ENCODE measurements at places on chromosomes 12 and 14.

DNA sequence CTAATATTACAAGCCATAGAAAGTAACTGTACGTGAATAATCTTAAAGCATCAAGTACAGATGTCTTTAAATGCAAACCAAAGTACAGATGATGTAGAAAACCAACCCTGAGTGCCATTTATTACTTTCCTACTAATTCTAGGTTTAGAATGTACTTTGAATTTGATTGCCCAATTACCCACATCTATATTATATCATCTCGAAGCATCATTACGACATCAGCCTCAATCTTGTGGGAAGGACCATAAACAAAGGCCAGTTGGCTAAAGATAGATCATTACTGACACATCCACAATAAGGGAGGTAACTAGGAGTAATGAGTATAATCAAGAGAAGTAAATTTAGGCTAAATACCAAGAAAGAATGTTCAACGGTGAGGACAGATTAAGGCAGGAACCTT lies 478.9 kb downstream of the BCAT1 start:
- DNase-seq: no peak

- no peak for DNase-seq
These were observed 1.6 kb downstream of the CLEC2B start for GRCh38 chr12:9867531-9867930.

GRCh38 chr12:64675795-64676194 lies 65.5 kb downstream of the RASSF3 start:
- no peak for DNase-seq

- no peak for DNase-seq
These were observed 629 bp downstream of the PRDM4 start for GRCh38 chr12:107760207-107760808.

- DNase-seq: no peak
These were observed 79.6 kb downstream of the EXOC5 start for GRCh38 chr14:57189070-57189469.

DNA sequence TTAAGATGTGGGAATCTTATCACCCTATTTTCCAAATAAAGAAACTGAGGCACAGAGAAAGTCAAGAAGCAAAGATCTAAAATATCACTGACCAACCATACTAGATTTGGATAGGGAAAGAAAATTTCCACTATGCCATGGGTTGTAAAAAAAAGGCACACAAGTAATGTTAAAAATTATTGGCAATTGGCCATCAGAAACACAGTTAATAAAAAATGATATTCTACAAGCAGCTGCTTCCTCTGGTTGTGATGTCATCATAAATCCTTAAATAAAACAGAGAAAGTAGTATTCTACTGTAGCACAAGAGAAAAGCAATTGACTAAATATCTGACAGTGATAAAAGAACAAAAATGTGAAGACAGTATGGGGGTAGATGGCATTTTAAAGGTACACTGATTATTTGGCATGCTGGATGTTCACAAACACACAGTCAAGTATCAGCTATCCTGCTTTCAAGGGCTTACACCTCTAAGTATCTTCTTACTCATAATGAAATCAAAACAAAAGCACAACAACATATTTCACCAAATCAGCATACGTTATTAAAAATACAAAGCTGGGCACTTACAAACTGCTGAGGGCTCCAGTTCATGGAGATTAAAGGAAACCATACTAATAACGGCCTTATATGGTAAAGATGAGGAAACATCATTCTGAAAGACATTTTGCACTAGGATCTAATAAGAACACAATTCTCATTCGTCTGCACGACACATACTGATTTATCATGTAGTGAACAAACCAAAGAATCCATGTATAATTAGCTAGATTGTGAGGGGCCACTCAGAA lies 45.7 kb downstream of the CORO1C start:
- no peak for DNase-seq

GRCh38 chr14:72452774-72453173 lies 441.1 kb downstream of the DPF3 start:
- DNase-seq: no peak

DNA sequence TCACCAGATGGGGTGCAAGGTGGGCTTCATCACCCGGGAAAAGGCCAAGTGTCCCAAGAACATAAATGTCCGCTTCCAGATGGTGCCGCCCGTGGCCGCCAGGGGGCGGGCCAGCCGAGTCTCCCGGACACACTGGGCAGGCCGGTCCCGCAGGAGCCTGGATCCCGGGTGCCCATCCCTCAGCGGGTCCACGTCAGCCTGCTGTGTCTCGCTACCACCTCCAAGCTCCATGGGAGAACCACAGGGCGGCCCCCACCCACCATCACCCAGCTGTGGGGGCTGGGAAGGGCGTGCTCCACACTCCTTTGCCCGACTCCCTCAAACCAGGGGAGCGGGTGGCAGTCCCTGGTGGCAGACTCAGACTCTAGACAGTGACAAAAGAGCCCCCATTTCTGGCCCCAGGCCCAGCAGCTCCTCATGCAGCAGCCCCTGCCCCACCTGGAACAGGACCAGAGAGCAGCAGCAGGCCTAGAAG lies 22.0 kb upstream of the NUDT14 start:
- peak; percentile 26 for DNase-seq

DNA sequence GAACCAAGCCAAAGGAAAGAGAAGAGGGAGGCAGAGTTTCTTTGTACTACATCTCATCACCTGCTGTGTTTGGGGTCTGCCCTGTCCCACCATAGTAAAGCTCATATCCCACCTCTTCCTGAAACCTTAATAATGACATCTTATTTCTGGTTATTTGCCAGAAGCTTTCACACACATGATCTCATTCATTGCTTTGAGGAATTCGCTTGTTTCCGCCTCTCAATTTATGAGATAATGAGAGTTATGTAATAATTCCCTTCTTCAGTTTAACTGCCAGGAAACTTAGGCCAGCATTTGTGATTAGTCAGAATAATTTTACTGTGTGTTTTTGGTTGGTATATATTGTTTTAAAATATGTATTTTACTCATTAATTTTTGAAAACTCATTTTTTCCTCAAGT lies 205.2 kb downstream of the CACNA1C start:
- no peak for DNase-seq

DNA sequence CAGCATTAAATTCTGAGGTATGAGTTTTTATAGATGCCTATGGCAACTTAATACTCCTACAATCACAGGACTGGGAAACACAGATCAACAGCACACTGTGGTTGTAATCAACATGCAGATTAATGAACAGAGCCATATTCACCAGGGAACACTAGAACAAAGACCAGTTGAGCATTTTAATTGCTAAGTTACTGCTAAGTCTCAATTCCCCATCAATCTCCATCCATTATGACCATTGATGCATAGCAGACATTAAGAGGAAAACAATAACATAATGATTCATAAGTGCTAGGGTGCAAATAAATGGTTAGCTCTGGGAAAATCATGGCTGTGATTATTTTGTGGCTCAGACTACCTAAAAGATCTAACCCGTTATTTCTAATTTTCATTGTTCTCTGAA lies 505.6 kb downstream of the TRHDE start:
- no peak for DNase-seq

- no peak for DNase-seq
These were observed 46.2 kb upstream of the DIP2B start for GRCh38 chr12:50458606-50459005.

- no peak for DNase-seq
These were observed 7.5 kb upstream of the SERPINA5 start for GRCh38 chr14:94573475-94574277.

- DNase-seq: no peak
These were observed 19.4 kb downstream of the FCF1 start for GRCh38 chr14:74732387-74732786.

DNA sequence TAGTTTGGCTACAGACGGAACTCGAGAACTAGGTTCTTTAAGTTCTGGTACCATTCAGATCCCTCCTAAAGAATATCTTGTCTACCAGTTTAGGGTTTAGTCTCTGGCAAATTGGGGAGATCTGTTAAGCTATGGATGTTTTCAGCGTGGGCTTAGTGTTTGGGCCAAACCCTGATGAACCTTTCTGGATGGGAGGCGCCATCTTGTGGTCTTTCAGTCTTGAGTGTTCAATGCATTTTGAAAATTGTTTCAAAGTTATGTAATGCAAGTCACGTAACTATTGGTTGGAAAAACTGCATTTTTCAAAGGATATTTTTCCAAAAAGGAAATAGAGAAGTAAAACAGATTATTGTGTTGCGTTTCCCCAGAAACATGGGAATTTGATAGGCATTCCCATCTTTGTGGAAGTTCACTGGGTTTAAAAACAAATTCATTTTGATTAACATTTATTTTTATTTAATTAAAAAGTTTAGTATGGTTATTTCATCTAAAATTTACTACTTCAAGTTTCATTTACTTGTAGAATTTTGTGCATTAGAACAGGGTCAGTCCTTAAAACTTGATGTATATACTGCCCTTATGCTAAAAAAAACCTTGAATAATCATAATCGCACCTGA lies 169.0 kb downstream of the PRIMA1 start:
- no peak for DNase-seq

- DNase-seq: no peak
These were observed 156.3 kb downstream of the DPF3 start for GRCh38 chr14:72737560-72737943.

DNA sequence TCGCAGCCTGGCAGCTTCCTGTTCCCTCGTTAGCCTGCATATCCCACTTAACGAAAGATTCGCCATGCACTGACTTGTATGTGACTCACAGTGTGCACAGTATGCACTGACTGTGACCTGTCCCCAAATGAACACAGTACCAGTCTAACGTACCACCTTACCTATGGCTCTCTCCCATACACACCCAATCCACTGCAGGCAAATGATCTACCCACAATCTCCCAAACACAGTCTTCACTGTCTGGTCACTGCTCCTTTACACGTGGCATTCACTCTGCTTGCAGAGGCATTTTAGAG lies 163.5 kb upstream of the EEA1 start:
- DNase-seq: no peak

- no peak for DNase-seq
These were observed 39.9 kb downstream of the PPP4R3A start for GRCh38 chr14:91470216-91470615.

- DNase-seq: no peak
These were observed 42.5 kb downstream of the MAP4K5 start for GRCh38 chr14:50489851-50490250.

- no peak for DNase-seq
These were observed 10.2 kb downstream of the TPCN1 start for GRCh38 chr12:113231235-113232088.

- no peak for DNase-seq
These were observed 376.4 kb downstream of the SNAPC1 start for GRCh38 chr14:62138593-62138992.

GRCh38 chr14:52877628-52878027 lies 73.2 kb downstream of the FERMT2 start:
- DNase-seq: no peak

- DNase-seq: no peak
These were observed 19.3 kb upstream of the MMP17 start for GRCh38 chr12:131808744-131809371.

GRCh38 chr12:69566603-69567002 lies 18.7 kb upstream of the CCT2 start:
- no peak for DNase-seq

GRCh38 chr12:48768736-48769135 lies 20.2 kb downstream of the ADCY6 start:
- no peak for DNase-seq

DNA sequence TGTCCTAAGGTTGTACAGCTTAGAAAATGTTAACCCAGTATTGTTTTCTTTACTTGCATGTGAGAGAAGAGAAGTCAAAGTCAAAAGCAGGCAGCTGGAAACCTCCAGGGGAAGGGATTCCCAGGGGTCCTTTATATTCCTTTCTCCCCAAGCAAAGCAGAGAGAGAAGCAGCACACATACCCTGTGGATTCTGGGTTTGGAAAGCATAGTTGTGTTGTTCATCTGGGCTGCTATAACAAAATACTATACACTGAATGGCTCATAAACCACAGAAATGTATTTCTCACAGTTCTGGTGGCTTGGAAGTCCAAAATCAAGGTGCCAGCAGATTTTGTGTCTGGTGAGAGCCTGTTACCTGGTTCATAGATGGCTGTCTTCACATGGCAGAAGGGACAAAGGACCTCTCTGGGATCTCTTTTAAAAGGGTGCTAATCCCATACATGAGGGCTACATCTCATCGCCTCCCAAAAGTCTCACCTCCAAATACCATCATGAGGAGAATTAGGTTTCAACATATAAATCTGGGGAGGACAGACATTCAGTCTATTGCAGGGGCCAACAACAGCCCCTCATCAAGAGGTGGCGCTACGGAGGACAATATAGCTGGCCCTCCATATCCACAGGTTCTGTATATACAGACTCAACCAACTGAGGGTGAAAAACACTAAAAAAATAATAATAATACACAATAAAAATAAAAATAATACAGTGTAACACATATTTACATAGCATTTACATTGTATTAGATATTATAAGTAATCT lies 19.3 kb upstream of the PCNX1 start:
- DNase-seq: no peak

DNA sequence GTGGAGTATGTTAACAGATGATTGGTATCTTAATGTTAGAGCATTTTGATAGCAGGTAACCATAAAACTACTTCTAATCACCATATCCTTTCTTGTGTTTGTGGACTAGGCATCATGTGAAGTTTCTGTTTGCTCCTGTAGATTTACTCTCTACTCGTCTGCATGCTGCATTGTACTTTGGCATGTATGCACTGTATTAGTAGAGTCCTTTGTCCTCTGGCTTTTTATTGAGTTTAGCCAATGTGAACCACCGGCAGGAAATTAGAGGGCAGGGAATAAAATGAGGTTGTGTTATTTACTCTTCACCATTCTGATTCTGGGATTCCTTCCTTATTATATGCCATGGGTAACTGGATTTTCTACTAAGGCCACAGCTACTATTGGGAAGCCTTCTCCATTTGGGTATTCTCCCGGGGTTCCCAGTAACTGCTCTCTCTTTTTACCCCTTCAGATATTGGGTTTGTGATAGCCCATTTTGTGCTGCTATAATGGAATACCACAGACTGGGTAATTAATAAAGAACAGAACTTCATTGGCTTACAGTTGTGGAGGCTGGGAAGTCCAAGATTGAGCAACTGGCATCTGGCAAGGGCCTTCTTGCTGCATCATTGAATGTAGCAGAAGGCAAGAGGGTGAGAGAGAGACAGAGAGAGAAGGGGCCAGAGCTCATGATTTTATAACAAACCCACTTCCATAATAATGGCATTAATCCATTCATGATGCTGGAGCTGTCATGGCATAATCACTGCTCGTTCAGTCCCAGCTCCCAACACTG lies 22.4 kb downstream of the FAM177A1 start:
- no peak for DNase-seq

DNA sequence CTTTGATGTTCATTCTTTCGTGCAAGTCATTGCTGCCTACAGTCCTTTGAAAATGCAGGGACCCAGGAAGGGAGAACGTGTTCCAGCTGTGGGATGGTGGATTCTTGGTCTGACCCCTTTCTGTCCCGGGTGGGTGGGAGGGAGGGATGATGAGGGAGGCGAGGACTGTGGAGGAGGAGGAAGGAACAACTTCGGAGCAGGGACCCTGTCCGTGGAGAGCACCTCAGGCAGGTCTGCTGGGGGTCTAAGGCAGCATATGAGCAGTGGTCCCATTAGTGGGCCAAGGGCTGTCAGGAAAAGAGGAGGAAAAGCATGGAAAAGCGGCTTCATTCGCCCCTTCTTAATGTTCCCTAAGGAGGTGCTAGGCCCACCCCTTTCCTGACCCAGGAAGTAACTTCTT lies 36.0 kb downstream of the CACNA2D4 start:
- DNase-seq: no peak
